ENCODE measurements at places on chromosomes 4 and X.

- peak; percentile 41 for DNase-seq
Measured at GRCh38 chrX:153554519-153555167, 37.2 kb downstream of the ATP2B3 start.

- DNase-seq = no peak
Measured at GRCh38 chrX:10008483-10009056, 41.4 kb downstream of the CLDN34 start.

DNA sequence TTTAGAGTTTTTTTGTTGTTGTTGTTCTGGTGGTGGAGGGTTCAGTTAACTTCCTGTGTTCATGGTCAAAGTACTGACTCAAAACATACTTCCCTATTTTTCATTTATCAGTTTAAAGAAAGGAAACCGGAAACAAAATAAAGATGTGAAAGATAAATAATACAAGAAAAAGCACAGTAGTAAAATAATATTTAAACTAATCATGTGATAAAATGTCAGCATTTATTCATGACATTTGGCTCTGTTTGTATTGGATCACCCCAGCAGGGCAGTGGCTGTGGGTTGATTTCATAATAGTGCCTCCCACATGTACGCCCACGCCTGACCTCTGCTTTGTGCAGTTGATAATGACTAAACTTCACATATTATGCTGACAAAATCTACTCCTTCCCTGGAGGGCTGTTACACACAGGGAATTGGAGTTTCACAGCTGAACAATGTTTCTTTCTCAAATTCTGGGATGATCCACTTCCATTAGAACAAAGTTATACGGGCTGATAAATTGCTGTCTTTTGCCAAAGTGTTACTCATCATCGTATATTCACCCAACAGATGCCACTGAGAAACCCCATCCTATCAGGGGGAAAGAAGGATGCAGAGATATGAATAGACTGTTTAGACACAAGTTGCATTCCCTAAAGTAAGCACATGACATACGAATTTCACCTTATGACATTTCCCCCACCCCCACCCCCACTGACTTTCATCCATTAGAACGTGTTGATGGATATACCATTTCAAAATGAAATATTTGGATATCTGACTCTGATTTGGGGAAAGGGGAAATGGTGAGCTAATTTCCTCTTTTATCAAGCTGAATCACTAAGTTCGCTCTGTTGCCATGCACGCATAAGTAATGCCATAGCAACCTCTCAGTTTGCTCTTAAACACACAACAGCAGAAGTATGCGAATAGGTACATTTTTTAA, 48.3 kb downstream of the AMELX start:
- DNase-seq = no peak

DNA sequence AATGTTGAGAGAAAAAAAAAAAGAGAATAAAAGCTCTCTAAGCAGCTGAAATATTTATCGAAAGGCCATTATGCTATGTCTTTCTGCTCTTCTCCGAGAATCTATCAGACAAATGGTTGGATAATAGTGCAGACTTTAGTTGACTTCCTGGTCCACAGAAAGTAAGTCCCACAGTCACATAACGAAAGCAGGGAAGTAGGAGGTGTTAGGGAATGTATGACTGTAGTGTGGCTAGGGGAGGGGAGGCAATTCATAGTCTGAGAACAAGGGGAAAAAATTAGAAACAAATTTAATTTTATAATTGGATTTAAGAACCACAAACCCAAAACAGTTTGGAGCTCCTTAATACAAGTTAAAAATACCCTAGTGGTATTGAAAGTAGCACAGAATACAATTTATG, 79.7 kb upstream of the VEGFC start:
- no peak for DNase-seq

GRCh38 chr4:175714686-175715085, 97.4 kb downstream of the GPM6A start:
- no peak for DNase-seq

DNA sequence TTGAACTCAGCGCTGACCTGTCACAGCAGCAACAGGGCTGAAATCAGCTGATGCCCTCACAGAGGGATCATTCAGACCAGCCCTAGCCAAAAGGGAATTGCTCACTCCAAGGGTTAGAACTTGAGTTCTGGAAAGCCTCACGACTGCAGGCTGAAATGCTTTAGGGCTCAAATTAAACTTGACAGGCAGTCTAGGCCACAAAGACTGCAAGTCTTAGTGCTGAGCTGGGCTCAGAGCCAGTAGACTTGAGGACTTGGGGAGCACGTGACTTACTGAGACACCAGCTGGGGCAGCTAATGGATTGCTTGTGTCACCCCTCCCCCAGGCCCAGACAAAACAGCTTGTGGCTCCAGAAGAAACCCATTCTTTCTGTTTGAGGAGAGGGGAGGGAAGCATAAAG, 119.0 kb upstream of the SLC6A14 start:
- DNase-seq = no peak

DNA sequence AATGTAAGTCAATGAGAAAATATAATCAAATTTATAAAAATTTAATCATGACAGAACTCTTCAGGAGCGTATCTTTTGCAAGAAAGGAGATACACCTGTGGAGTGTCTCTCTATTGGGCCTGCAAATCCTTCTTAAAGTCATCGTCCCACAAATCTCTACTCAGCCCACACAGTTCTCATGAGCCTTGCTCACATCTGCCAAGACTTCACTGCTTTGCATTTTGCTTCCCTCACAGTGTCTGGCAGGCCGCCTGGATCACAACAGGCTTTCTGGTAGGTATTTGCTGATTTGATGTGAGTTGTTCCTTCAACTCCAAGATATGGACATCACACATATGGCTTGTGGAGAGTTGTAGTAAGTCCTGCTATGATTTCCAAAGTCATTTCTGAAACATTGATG, 183.1 kb upstream of the ARX start:
- no peak for DNase-seq

DNA sequence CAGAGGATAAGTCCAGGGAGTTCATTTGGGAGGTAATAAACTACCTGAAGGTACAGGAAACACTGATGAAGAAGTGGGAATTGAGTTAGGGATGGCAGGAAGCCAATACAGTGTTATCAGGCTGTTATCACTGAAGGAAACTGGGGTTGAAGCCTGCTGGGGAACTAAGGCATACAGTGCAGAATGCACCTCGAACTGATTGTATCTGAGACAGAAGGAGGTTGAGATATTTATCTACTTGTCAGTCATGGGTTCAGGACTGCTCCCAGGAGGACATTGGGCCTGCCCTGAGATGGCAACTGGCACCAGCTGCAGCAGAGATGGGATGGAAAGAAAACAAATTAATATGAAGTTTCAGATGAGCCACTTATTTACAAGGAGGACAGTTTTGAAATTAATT, 35.5 kb upstream of the CD38 start:
- no peak for DNase-seq

DNA sequence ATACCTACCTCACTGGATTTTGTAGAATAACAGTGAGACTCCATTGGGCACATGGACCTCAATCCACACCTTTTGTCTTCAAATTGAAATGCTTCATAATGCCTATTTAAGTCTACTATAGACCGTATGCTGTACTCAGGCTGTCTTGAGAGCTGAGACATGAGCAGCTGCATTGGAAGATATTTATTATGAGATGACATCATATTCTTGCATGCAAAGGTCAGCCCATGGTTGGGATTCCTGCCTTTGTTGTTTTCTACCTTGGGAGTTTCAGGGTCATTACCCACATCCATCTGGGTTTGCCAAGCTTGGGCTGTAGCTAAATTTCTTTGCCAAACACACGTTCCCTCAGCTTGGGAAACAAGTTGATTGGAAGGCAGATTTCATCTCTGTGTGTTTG, 33.2 kb upstream of the MAMLD1 start:
- DNase-seq = no peak

- DNase-seq = no peak
Measured at GRCh38 chr4:85968945-85969819, 390.7 kb downstream of the MAPK10 start.

GRCh38 chr4:140253556-140254027, 99.6 kb upstream of the MAML3 start:
- no peak for DNase-seq

DNA sequence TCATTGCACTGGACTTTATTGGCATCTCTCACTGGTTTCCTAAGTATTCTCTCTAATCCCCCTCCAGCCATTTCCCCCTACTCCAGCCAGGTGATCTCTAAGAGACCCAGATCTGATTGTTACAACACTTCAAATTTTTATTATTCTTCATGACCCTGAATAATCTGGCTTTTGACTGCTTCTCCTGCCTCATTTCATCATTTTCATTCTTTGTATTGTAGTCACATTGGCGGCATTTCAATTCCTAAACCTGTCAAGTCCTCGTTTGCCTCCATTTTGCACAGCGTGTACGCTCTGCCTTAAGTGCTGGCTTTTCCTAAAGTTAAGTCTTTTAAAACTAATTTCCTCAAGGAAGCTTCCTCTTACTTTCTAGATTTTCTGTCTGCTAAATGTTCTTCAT, 31.6 kb downstream of the UBE2K start:
- DNase-seq = no peak

GRCh38 chr4:104901438-104901837, 245.2 kb upstream of the TET2 start:
- no peak for DNase-seq

GRCh38 chr4:115360431-115360830, 247.0 kb upstream of the NDST4 start:
- no peak for DNase-seq

GRCh38 chrX:69311936-69312670, 146.8 kb upstream of the PJA1 start:
- DNase-seq = no peak

DNA sequence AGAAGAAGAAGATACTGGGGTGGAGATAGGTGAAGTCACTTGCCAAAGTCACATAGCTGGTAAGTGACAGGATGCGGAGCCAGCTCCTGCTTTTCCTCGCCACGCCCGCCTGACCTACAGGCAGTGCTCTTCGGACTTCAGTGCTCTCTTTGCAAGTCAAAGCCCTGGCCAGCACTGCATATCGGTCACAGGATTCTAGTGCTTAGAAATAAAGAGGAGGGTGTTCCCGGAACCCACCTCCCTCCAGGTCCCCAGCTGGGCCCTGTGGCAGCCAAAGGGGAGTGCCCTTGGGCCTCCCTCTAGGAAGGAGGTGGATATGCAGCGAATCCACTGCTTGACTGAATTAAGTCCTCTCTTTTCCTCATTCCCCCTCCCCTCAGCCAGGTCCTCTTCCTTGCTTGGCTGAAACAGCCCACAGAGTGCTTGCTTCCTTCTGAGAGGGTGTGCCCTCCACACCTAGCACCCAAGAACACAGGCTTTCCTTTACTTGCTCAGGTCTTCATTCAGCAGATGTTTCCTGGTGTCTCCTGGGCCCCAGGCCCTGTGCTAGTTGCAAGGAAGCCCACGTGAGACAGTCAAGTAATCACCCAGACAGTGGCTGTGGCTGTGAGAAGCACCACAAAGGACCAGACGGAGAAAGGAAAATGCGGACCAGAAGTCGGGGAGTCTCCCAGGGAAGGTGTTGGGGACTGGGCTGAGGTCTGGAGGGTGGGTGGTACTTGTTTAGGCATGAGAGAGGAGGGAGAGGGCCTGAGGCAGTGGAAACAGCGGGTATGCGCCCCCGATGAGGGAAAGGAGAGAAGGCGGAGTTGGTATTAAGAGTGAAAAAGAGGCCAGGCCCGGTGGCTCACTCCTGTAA, 14.0 kb upstream of the HMGB3 start:
- DNase-seq = no peak

DNA sequence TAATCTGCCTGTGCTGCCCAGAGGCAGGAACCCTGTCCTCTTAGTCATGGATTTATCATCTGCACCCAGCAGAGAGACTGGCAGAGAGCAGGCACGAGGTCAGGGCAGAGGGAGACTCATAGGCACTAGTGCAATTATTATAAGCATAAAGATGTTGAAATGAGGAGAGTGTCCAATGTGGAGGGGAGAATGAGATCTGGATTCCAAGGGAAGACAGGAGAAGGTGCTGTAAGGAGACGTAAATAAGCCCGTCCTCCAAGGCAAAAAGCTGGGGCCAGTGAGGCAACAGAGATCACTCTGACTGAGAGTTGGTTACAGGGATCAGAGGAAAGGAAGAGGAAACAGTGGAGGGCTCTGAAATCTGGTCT, 406.2 kb downstream of the MAPK10 start:
- DNase-seq = no peak

DNA sequence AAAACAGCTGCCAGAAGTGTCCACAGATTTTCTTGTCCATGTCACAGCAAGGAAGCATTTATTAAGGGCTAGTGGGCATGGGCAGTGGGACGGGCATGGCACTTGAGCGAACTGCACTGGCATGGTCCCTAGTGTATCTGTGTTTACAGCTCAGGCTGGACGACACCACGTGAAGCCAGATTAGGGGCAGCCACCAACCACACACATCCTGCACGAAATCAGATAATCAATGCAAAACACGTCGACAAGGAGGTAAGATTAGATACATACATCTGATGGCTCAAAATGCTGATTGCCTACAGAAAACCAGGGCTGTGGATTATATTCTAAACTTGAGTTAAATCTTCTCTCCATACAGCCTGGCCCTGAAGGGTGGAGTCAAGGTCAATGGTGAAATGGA, 103.8 kb upstream of the ATP6AP2 start:
- no peak for DNase-seq

- DNase-seq = no peak
Measured at GRCh38 chrX:150548684-150549083, 19.7 kb upstream of the MTM1 start.

DNA sequence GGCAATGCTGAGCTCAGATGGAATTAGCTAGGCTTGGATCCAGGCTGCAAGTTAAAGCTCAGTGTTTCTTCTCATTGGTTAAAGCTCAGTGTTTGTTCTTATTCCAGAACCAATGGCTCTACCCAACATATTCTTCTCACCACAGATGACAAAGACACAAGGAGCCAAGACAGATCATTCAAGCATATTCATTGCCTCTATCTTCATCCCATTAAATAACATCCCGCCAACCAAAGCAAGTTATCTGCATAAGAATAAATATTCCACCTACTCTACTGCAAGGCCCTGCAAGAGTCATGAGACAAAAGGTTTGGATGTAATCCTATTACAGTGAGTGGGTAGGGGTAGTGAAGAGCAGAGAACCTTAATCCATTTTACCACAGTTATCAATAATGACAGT, 766.5 kb downstream of the C4orf33 start:
- no peak for DNase-seq

GRCh38 chr4:79211490-79211889, 114.4 kb downstream of the NAA11 start:
- no peak for DNase-seq

DNA sequence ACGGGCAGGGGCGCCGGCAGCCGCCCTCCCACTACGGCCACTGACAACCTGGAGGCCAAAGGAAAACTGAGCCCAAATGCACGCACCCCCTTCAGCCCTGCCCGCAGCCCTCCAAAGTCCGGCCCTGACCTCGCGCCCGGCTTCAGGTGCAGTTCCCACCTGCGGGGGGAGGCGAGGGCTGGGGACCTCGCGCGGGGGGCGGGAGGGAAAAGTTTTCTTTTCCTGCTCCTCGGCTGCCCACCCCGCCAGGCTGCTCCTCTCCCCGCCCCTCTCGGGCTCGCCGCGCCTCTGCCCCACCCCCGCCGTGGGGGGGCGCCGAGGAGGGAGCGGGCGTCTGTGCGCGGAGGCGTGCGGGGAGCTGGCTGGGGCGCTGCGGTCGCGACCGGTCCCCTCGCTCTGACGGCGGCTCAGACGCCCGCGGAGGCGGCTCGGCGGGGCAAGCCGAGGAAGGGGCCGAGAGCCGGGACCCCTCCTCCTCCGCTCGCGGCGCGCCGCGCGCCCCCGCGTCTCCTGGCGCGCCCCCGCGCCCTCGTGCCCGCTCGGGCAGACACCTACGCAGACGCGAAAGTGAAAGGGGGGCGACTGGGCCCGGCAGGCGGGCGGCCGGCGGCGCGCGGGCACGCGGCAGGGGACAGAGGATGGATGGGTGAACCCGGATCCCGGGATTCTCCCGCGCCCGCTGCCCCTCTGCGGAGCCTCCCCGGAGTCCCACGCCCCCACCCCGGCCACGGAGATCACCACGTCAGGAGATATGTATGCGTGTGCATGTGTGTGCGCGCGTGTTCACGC, 3.1 kb upstream of the NR3C2 start:
- peak; percentile 61 for DNase-seq
